HFFc6 (cell line): ENCODE measurements at places on chromosomes 3 and 15.

DNA sequence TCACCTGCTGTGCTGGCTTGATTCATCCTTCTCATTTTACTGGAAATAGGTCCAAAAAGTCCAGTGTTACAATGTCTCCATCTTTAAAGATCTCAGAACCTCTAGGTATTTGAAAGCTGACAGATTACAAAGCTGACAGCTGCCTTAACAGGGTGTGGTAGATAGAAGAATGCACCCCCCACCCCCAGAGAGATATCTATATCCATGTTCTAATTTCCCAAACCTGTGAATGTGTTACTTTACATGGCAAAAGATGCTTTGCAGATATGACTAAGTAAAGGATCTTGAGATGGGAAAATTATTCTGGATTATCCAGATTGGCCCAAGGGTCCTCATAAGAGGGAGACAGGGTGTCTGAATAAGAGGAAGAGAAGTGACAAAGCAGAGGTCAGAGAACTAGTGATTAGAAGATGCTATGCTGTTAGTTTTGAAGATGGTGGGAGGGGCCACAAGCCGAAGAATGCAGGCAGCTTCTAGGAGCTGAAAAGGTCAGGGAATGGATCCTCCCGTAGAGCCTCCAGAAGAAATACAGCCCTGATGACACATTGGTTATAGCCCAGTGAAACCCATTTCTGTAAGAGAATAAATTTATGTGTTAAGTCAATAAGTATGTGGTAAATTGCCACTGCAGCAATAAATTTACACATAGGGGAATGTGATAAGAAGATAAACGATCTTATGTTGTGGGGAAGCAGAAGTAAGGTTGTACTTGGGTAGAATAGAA is 21.5 kb upstream of the FSTL1 start:
- peak overlapping the region; percentile 34 for H3K4me3 ChIP-seq
- H3K4me1 ChIP-seq, result peaks cover 98% of the 10 kb centered on the region
- H3K36me3 ChIP-seq, result peaks cover 14% of the 10 kb centered on the region
- H3K27me3 ChIP-seq, result no peaks in the 10 kb centered on the region
- no peak for DNase-seq
- H3K27ac ChIP-seq, result peak overlapping the region; percentile 86

DNA sequence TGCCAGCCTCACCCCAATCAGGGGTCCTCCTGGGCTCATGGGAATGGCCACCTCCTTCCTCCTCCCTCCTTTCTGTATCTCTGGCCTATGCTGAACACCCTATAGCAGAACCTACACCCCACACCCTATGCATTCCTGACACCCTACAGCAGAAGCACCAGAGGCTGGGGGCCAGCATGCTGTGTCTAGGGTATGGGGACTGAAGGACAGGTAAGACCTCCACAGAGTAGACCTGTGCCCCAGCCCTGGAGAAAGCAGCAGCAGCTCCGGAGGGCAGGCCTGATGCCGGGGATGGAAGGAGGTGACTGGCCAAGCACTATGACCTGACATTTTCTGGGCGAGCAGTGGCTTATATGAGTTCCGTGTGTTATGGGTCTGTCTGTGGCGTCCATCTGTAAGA is 66.9 kb downstream of the TLE3 start:
- no peak overlapping the region for H3K4me3 ChIP-seq
- no peaks in the 10 kb centered on the region for H3K36me3 ChIP-seq
- peaks cover 11% of the 10 kb centered on the region for H3K4me1 ChIP-seq
- peaks cover 51% of the 10 kb centered on the region for H3K27me3 ChIP-seq

GRCh38 chr3:53817211-53817610 is 29.0 kb downstream of the CHDH start:
- DNase-seq, result no peak
- no peak overlapping the region for H3K4me3 ChIP-seq
- no peak overlapping the region for H3K27ac ChIP-seq
- H3K27me3 ChIP-seq, result peaks cover 21% of the 10 kb centered on the region

DNA sequence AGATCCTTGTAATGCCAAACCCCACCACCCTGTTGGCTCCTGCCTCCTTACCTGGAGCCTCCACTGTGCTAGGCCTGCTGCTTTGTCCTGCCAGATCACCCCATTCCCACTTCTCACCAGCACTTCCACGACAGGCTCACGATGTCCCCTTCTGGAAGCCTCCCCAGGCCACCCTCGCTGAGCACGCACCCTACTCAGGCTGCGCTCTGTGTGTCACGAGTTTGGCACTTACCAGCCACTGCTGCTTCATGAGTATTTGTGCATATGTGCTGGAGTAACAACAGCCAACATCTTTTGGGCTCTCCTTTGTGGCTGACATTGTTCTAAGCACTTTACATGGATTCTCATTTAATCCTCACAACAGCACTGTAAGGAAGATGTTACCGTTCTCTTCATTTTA is 58.1 kb downstream of the PDIA5 start:
- no peak overlapping the region for H3K27ac ChIP-seq
- H3K4me1 ChIP-seq, result peaks cover 45% of the 10 kb centered on the region
- H3K27me3 ChIP-seq, result no peaks in the 10 kb centered on the region; the same call in 1 of the 2 replicates

DNA sequence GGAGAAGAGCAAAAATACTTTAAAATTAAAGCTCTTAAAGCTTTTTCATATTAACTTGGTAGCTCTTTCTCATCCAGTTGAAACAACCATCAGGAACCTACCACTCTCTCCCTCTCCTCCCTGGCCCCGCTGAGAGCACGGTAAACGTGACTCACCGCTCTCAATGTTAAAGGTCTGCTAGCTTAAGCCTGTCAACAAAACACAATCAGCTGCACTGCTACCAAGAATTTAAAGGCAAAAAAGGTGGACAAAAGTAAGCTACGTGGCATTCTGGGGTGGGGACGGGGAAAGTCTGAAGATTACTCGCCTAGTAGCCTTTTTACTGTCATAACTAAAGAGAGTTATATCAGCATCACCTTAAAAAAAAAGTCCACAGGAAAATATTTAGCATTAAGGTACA is 8.4 kb upstream of the GP5 start:
- H3K27ac ChIP-seq, result no peak overlapping the region
- no peak overlapping the region for H3K4me3 ChIP-seq
- H3K4me1 ChIP-seq, result peaks cover 24% of the 10 kb centered on the region
- peak; percentile 9 for DNase-seq
- H3K27me3 ChIP-seq, result peaks cover 2% of the 10 kb centered on the region
- peaks cover 34% of the 10 kb centered on the region for H3K36me3 ChIP-seq

- DNase-seq, result no peak
- H3K27me3 ChIP-seq, result no peaks in the 10 kb centered on the region; the same call in 1 of the 2 replicates
- no peak overlapping the region for H3K27ac ChIP-seq
- no peaks in the 10 kb centered on the region for H3K4me1 ChIP-seq
These were observed 1134.9 kb downstream of the ROBO2 start for GRCh38 chr3:78174821-78175220.

DNA sequence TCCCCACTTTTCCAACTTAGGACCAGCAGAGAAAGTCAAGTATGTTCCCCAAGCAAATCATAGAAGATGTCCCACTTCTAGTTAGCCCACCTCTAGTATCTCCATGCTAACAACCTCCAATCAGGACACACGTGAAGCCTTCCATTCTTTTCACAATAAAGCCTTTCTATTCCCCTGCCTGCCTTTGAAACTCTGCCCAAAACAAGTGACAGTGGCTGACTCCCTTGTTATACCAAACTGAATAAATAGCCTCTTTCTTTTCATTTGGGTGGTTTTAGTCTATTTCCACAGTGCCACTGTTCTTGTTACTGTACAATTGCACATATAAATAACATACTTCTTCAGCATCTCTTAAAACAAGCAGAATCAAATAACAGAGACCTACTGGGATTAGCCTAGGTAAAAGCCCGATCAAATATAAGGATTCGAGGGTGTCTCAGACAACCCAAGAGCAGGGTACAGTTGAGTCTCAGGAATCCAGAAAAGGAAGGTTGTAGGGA is 118.0 kb upstream of the NPHP3 start:
- DNase-seq, result no peak
- no peaks in the 10 kb centered on the region for H3K36me3 ChIP-seq
- peaks cover 3% of the 10 kb centered on the region for H3K27me3 ChIP-seq

GRCh38 chr3:18556503-18557135 is 131.5 kb upstream of the SATB1 start:
- no peaks in the 10 kb centered on the region; the same call in 1 of the 2 replicates for H3K27me3 ChIP-seq
- no peaks in the 10 kb centered on the region for H3K4me1 ChIP-seq
- H3K36me3 ChIP-seq, result no peaks in the 10 kb centered on the region

GRCh38 chr3:37174532-37175126 is at the start of gene LRRFIP2:
TSS of gene LRRFIP2 (minus strand) at chr3:37174582. CDS start at chr3:37148983, 25,599 bp downstream.
- peak within 1 kb of the TSS; percentile 91 for H3K4me3 ChIP-seq
- peak within 1 kb of the TSS; percentile 86 for H3K27ac ChIP-seq
- peaks cover 64% of the 10 kb centered on the region for H3K36me3 ChIP-seq
- H3K4me1 ChIP-seq, result peaks cover 74% of the 10 kb centered on the region
- peak; percentile 85 for DNase-seq
- H3K27me3 ChIP-seq, result no peaks in the 10 kb centered on the region; the same call in 1 of the 2 replicates

DNA sequence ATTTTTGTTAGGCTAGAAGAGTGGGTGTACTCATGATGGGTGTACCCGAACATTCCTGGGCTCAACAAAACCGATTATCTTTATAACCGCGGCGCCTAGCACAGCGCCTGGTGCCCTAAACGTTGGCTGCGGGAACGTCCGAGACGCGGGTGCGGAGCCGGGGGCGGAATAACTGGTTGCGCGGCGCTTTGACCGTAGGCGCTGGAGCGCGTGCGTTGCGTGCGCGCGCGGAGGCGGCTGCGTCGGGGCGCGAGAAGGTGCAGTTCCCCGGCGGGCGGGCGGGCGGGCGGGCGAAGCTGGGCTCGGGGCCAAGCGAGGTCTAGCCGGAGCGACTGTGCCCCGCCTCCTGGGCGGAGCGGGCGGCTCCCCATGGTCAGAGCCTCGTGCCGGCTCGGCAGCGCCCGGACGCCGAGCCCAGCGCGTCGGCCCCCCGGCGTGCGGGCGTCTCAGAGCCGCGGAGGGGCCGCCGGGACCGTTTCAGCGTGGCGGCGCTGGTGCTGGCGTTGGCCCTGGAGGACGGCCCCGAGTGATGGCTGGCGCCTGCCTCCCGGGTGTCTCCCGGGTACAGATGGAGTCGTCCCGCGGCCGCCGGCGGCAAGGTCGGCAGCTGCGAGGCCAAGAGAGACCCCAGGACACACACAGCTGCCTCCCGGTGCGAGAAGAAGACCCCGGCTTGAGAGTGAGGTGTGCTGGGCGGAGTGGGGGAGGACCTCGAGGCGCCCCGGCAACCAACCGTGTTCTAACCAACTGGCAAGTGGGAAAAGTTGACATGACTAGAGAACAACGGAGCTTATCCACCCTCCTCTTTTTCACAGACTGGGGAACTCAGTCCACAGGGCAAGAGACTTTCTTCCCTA is at the start of gene PLAAT1:
TSS of gene PLAAT1 (plus strand) at position 373 of the 857 bp plus-strand sequence. CDS start 14,429 bp downstream, outside the sequence.
- H3K36me3 ChIP-seq, result no peaks in the 10 kb centered on the region
- H3K4me3 ChIP-seq, result no peak within 1 kb of the TSS
- no peak within 1 kb of the TSS for H3K27ac ChIP-seq

- H3K27ac ChIP-seq, result peak overlapping the region; percentile 60
- H3K4me3 ChIP-seq, result no peak overlapping the region
- H3K4me1 ChIP-seq, result peaks cover 30% of the 10 kb centered on the region
- peaks cover 2% of the 10 kb centered on the region; the same call in 1 of the 2 replicates for H3K27me3 ChIP-seq
These were observed 217.5 kb downstream of the ALCAM start for GRCh38 chr3:105584003-105584790.

DNA sequence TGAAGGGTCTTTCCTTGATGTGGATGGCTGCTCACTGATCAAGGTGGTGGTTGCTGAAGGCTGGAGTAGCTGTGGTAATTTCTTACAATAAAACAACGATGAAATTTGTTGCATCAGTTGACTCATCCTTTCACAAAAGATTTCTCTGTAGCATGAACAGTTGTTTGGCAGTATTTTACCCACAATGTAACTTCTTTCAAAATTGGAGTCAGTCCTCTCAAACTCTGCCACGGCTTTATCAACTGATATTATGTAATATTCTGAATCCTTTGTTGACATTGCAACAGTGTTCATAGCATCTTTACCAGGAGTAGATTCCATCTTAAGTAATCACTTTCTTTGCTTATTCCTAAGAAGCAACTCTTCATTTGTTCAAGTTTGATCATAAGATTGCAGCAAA is 252.6 kb downstream of the UBE2E2 start:
- H3K36me3 ChIP-seq, result peaks cover 19% of the 10 kb centered on the region
- H3K27me3 ChIP-seq, result no peaks in the 10 kb centered on the region
- peak overlapping the region; percentile 42 for H3K27ac ChIP-seq
- DNase-seq, result peak; percentile 71
- H3K4me1 ChIP-seq, result peaks cover 29% of the 10 kb centered on the region

- H3K36me3 ChIP-seq, result peaks cover 15% of the 10 kb centered on the region
- no peaks in the 10 kb centered on the region for H3K4me1 ChIP-seq
- peaks cover 7% of the 10 kb centered on the region; the same call in 1 of the 2 replicates for H3K27me3 ChIP-seq
- H3K27ac ChIP-seq, result no peak overlapping the region
- no peak for DNase-seq
These were observed 7.7 kb downstream of the ALG3 start for GRCh38 chr3:184241141-184241446.
